ENCODE measurements at places on chromosomes 3 and 15.

DNA sequence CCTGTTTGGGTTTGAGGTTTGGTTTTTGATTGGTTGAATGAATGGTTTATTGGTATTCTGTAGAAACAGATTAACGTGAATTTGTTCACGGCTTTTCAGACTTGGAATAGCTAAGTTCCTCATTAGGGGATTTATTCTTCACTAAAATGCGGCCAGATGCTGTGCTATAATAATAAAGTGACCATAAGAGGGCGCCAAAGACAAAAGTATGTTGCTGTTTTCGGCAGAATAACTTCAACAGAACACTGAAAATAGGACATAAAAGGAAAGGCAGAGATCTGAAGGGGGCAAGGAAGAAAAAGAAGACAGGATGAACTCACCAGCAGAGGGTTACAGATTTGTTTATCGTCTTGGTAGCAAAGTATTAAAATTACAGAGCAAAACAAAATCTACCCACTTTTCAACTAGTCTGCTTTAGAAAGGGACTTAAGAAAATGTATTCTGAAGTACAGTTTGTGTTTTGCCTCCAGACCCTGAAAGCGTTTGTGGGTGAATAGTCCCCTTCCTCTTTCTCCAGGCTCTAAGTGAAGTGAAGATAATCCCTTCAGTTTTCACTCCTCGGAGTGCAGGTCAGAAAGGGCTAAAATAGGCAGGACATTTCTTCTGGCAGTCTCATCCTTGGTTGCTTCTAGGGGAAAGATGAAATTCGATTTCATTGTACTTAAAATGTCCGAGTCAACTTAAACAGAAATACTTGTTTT is 147.6 kb downstream of the IL20RB start:
- no peak for DNase-seq

- DNase-seq, result no peak
Observed at GRCh38 chr3:29067007-29067406, 213.9 kb upstream of the RBMS3 start.

DNA sequence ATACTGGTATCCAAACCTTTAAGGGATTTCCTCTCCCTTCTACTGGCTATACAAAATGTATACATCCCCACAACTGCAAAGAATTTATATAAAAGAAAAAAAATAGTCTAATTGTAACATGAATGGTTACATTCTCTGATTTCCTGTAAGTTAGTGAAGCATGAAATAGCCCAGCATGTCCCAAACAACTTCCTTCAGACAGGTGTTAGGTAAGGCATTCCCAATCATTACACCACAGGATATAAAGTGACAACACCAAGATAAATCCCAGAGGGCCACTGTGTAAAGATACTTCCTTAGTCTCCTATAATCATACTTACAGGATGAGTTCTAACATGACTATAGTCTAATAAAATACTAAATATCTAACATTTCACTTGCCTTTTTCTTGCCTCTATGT is 7.6 kb downstream of the CMTM6 start:
- no peak for DNase-seq

DNA sequence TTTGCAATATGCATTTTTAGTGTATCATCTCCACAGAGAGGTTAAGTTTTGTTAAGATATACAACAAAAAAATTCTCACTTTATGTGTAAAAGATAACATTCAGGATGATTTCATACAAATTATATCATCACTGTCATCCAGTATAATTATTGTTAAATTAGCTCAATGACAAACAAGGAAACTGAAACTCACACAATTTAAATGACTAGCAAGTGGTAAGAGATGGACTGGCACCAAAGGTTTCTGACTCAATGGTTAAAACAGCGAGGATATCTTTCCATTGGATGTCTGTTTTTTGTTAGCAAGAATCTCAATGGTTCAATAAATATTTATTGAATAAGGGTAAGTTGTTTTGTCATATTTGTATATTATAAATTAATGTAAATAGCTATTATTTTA is 22.6 kb downstream of the CIP2A start:
- no peak for DNase-seq

DNA sequence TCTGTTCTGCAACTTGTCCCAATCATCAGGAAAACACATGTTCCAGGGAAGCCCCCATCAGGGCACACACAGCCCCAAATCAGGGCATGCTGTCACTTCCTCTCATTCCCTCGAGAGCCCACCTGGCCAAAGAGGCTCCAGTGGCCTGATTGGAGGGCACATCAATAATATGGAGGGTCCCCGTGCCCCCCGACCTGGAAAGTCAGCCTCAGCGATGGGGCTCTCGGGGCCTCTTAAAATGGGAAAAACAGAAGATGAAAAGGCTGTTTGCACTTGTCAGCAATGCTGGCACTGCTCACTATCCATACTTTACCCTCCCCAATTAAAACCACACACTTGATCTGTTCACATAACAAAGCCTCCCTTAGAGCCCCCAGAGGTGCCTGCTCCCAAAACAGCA is 172.9 kb upstream of the NSMCE3 start:
- DNase-seq, result no peak

DNA sequence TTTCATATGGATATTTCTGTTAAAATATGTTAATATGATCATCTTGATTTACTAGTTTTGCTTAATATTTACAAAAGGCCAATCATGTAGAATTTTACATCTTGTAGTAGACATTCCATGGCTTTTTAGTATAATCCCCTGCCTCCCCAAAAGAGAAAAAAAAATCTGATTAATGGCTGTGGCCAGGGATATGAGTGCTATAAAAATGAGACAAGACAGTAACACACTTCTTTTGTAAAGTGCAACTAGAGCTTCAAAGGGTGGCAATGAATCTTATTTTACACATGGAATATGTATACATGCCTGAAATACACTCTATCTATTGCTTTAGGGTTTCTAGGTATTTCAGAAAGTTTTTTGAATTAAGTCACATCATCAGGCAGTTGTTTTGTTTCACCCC is 112.2 kb upstream of the NANOGP8 start:
- no peak for DNase-seq

- no peak for DNase-seq
Observed at GRCh38 chr15:45399381-45400212, 21.3 kb upstream of the GATM start.

- no peak for DNase-seq
Observed at GRCh38 chr3:71430941-71431552, 152.5 kb downstream of the FOXP1 start.

GRCh38 chr3:160748787-160749186 is 7.2 kb upstream of the PPM1L start:
- no peak for DNase-seq

- DNase-seq, result no peak
Observed at GRCh38 chr15:91118817-91119590, 18.9 kb downstream of the SV2B start.

GRCh38 chr15:88656760-88657221 is 18.0 kb downstream of the ISG20 start:
- no peak for DNase-seq

- DNase-seq, result no peak
Observed at GRCh38 chr3:173103469-173103868, 37.6 kb downstream of the SPATA16 start.

GRCh38 chr3:188778091-188778852 is 393.5 kb upstream of the TPRG1 start:
- no peak for DNase-seq

- DNase-seq, result no peak
Observed at GRCh38 chr3:124260206-124260915, 268.4 kb upstream of the ROPN1 start.

DNA sequence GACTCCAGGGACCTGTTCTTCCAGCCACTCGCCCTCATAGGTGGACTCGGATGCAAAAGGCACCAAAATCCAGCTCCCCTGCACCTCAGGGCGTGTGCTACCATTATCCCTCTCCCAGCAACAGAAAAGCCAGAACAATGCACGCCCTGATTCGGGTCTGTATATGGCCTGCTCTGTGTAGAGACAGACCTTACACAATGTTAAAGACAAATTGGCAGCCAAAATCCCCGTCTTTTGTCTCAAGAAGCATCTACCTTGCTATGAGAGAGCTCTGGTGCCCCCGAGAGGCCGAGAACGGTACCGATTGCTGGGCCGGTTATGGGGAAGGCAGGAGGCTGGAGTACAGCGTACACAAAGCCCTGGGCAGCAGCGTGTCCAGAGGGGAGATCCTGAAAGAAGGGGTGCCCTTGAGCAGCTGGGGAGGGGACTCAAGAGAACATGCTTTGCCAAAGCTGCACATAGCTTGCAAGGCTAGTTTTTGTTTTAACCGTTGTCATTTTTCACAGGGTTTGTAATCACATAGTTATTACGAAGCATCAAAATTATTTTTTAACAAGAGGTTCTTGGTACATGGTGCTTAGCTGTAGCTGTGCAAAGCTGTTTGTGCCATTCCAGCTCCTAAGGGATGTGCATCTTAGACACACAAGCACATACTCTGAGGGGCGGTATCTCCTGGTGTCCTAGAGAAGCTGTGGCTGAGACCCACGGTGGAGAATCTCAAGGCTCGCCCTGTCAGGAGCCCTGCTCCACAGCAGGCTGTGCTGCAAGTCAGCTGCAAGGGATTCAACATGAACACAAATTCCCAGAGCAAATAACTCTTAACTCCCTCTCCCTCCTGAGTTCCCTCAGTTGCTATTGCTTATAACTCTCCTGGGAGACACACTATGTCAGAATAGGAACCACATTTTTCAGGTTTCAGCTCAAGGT is 461.5 kb upstream of the PPP2R3A start:
- DNase-seq, result no peak

DNA sequence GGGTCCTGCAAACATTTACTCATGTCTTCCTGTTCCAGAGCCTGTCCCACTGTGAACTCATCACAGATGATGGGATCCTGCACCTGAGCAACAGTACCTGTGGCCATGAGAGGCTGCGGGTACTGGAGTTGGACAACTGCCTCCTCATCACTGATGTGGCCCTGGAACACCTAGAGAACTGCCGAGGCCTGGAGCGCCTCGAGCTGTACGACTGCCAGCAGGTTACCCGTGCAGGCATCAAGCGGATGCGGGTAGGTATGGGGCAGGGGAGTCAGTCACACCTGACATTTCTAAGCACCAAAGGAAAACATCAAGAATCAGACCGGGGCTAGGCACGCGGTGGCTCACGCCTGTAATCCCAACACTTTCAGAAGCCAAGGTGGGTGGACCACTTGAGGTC is 56.3 kb downstream of the UBP1 start:
- no peak for DNase-seq

- no peak for DNase-seq
Observed at GRCh38 chr15:88440021-88440420, 27.2 kb downstream of the MRPL46 start.

DNA sequence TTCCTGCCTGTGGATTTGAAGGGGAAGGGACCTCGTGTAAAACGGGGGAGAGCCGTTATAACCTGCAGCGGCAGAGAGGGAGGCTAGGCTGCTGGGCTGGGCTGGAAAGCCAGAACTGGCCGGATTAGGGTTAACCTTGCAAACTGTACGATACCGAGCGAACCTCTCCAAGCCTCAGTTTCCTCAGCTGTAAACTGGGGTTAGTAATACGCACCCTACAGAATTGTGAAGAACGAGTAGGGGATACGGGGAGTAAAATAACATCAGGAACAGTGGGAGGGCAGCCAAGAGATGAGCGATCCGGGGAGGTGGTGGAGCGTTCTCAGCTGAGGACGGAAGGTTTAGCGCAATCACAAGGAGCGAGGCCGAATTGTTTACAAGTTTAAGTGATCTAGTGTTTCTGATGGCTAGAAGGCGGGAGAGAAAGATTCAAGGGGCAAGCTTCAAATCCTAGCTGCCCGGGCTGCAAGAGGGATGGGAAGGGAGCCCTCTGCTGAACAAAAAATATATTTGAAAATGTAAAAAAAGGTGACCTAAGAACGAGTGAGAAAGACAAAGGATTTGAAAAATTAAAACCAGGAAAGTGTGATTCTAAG is 768 bp upstream of the SEMA5B start:
- DNase-seq, result no peak

GRCh38 chr3:134860141-134860540 is 65.1 kb downstream of the EPHB1 start:
- DNase-seq, result no peak

GRCh38 chr15:74132681-74133651 is 2.6 kb downstream of the ISLR2 start:
- DNase-seq, result no peak

DNA sequence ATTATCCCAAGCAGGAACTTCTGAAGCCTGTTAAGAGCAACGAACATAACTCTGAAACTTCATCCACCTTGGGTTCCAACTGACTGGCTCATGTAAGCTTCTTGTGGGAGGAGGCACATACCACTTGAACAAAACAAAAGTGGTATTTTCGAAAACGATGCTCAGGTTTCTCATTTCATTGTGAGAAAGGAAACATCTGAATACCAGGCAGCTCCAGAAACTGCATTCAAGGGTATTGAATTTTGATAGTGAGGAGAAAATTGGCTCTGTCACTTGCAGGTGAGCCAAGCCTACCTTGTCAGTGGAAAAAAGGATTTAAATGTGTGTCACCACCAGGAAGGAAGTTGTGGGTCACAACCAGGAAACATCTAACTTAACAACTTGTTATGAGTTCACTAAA is 218.1 kb upstream of the SATB1 start:
- no peak for DNase-seq

- DNase-seq, result no peak
Observed at GRCh38 chr3:159937561-159938166, 51.0 kb upstream of the IL12A start.

DNA sequence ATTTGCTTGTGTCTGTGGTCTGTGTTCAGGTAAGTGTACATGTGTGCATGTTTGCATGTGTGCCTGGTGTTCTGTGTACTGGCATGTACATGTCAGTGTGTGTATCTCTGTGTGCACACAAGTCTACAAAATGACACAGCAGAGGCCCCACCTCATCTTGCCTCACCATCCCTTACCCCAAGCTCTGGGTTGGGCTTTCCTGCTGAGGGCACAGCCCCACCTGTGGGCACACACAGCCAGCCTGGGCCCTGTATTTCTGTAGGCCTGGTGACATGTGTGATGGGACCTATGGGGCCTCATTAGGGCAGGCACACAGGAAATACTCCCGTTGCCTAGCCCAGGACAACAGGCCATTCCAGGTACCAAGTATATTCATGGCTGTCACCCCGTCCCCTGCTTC is 13.5 kb downstream of the VIPR1 start:
- DNase-seq, result no peak

DNA sequence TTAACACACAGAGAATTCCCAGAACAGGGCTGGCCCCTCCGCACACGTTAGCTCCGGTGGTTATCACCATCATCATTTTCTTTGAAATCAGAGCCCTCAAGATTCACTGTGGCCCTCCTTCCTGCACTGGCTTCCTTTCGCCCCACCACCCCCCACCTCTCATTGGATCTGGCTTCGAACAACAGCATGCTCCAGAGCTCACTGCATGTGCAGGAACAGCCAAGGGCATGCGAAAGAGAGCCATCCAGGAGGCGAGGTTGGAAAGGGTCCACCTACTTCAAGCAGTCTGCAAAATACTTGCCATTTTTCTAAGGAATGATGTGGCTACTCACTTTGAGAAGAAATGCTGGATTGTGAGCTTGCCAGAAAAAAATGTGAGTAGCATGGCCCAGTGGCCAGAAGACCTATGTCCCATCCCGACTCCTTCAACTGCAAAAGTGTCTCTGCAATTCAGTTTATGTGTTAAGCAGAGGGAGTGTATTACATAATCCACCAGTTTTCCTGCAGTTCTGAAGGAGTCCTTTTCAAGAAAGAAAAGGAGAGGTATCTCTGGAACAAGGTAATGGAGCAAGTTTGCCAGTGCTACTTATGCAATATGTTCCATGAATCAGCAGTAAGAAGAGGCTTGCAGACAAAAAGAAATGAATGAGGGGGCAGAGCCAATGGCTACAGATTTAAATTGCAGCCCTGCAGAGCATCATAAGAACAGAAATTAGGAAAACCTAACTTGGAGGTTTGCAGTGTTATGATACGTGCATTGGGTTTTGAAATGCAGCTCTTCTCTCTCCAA is 92.8 kb downstream of the OCA2 start:
- no peak for DNase-seq
